ENCODE measurements at places on chromosomes 2 and 18.

- no peak overlapping the region for H3K4me3 ChIP-seq
- H3K27ac ChIP-seq = no peak overlapping the region
- no peaks in the 10 kb centered on the region for H3K4me1 ChIP-seq
- DNase-seq = no peak
- H3K27me3 ChIP-seq = no peaks in the 10 kb centered on the region
- H3K36me3 ChIP-seq = peaks cover 3% of the 10 kb centered on the region
Observed at GRCh38 chr18:62044490-62045000, 142.3 kb downstream of the PIGN start.

- no peaks in the 10 kb centered on the region for H3K27me3 ChIP-seq
- no peak overlapping the region for H3K4me3 ChIP-seq
- DNase-seq = no peak
- H3K4me1 ChIP-seq = no peaks in the 10 kb centered on the region
- no peak overlapping the region for H3K27ac ChIP-seq
Observed at GRCh38 chr2:52794581-52794980, 973.0 kb upstream of the CHAC2 start.

DNA sequence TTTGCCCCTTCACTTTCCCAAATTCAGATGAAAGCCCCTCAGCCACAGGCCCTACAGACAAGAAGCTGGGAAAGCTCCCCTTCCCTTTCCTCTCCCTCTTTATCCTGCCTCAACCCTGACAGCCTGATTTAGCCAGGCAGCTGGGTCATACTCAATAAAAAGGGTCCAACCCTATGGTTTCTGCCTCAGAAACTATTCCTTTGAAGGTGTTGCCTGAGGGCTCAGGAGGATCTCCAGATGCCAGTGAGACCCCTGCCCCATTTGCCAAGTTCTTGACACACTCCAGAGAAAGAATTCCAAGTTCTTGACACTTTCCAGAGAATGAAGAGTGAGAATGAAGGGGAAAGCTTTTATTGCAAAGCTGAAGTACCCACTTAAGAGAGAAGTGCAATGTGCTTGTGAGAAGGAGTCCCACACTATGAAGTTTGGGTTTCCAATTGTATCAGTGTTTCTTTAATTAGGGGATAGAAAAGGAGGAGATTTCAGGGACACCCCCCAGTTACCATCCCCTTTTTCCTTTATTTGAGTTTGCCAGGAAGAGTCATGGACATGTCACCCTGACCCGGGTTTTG, 576.2 kb downstream of the METTL4 start:
- H3K27me3 ChIP-seq = no peaks in the 10 kb centered on the region
- H3K4me1 ChIP-seq = no peaks in the 10 kb centered on the region
- no peaks in the 10 kb centered on the region for H3K36me3 ChIP-seq
- H3K4me3 ChIP-seq = no peak overlapping the region
- DNase-seq = no peak
- H3K27ac ChIP-seq = no peak overlapping the region

DNA sequence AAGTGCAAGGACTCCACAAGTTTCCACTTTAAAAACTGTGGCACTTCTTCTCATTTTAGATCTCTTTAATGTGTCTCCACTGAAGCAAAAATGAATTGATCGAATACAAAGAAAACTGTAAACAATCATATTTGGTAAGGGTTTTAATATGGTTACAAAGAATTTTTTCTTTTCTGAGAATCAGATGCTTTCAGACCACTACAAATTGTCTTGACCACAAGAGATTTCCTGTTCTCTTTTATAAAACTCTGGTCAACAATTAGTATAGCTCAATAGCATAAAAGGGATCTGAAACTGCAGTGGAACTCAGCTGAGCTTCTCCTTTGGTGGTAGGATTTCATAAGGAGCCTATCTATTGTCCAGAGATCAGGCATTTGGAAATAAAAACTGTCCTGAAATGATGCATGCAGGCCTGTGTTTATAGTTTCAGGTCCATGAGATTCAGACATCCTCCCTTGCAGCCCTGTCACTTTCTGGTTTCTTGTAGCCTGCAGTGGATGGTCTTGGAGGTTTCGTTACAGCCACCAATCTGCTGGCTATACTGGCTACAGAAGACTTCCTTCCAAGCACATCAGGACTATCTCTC, 120.0 kb downstream of the DOCK10 start:
- H3K27me3 ChIP-seq = no peaks in the 10 kb centered on the region
- H3K36me3 ChIP-seq = peaks cover 4% of the 10 kb centered on the region
- H3K27ac ChIP-seq = peak overlapping the region; percentile 57
- H3K4me3 ChIP-seq = no peak overlapping the region
- peaks cover 26% of the 10 kb centered on the region for H3K4me1 ChIP-seq
- DNase-seq = no peak

- no peak overlapping the region for H3K27ac ChIP-seq
- H3K4me1 ChIP-seq = no peaks in the 10 kb centered on the region
- no peak for DNase-seq
- H3K4me3 ChIP-seq = no peak overlapping the region
- H3K27me3 ChIP-seq = no peaks in the 10 kb centered on the region
Observed at GRCh38 chr18:32383050-32383819, 87.4 kb downstream of the GAREM1 start.

GRCh38 chr2:148893906-148894305, 18.9 kb downstream of the KIF5C start:
- H3K27me3 ChIP-seq = peaks cover 2% of the 10 kb centered on the region
- H3K27ac ChIP-seq = no peak overlapping the region
- H3K36me3 ChIP-seq = no peaks in the 10 kb centered on the region
- DNase-seq = no peak
- no peak overlapping the region for H3K4me3 ChIP-seq

- no peak for DNase-seq
- H3K4me1 ChIP-seq = no peaks in the 10 kb centered on the region
- no peak overlapping the region for H3K27ac ChIP-seq
Observed at GRCh38 chr2:195863564-195863963, 205.1 kb downstream of the DNAH7 start.

DNA sequence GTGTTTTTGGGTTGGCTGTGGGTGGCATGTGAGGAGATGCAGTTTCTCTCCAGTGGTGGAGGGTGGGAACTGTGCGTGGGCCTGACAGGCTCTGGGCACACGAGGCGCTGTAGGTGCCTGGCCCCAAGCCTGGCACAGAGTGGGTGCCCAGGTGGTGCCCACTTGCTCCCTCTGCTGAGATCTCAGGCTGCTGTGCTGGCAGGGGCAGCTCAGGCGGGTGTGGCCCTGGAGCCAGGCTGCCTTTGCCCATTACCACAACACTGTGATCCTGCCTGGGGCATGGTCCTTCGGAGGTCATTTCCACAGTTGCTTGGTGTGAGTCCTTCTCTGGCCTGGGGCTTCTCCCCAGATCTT, 20.4 kb downstream of the TSHZ1 start:
- no peak overlapping the region for H3K4me3 ChIP-seq
- H3K36me3 ChIP-seq = peaks cover 5% of the 10 kb centered on the region
- no peaks in the 10 kb centered on the region for H3K27me3 ChIP-seq

- H3K4me1 ChIP-seq = no peaks in the 10 kb centered on the region
- H3K27ac ChIP-seq = no peak overlapping the region
- DNase-seq = no peak
- no peak overlapping the region for H3K4me3 ChIP-seq
- no peaks in the 10 kb centered on the region for H3K36me3 ChIP-seq
Observed at GRCh38 chr2:23114299-23114698, 270.7 kb upstream of the KLHL29 start.

GRCh38 chr2:238267341-238267710, 21.1 kb downstream of the PER2 start:
- H3K27ac ChIP-seq = no peak overlapping the region
- H3K4me1 ChIP-seq = peaks cover 8% of the 10 kb centered on the region
- H3K27me3 ChIP-seq = no peaks in the 10 kb centered on the region
- peaks cover 25% of the 10 kb centered on the region for H3K36me3 ChIP-seq

DNA sequence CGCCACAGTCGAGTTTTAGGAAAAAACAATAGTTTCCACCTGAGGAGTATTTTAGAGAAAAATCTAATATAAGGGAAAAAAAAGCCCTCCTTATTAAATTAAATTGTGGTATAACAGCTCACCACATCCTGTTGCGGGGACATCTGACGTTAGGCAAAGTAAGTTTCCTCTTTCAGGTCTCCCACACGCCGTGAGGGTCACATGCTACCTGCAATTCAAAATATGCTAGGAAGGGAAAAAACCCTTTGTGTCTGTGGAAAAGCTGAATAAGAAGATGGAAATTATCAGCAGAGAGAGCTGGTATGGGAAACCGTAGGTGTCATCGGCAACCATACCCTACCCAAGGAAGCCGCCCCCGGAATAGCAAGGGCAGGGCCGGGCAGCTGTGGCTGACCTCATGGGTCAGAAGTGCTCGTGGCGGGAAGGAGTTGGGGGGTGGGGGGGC, 128.0 kb downstream of the NFATC1 start:
- H3K27me3 ChIP-seq = no peaks in the 10 kb centered on the region
- H3K4me1 ChIP-seq = peaks cover 45% of the 10 kb centered on the region
- peaks cover 4% of the 10 kb centered on the region for H3K36me3 ChIP-seq
- peak overlapping the region; percentile 89 for H3K27ac ChIP-seq

GRCh38 chr2:45975752-45976517, 321.3 kb upstream of the EPAS1 start:
- no peaks in the 10 kb centered on the region for H3K4me1 ChIP-seq
- no peak overlapping the region for H3K4me3 ChIP-seq
- no peaks in the 10 kb centered on the region for H3K27me3 ChIP-seq
- no peak for DNase-seq
- no peaks in the 10 kb centered on the region for H3K36me3 ChIP-seq
- no peak overlapping the region for H3K27ac ChIP-seq

DNA sequence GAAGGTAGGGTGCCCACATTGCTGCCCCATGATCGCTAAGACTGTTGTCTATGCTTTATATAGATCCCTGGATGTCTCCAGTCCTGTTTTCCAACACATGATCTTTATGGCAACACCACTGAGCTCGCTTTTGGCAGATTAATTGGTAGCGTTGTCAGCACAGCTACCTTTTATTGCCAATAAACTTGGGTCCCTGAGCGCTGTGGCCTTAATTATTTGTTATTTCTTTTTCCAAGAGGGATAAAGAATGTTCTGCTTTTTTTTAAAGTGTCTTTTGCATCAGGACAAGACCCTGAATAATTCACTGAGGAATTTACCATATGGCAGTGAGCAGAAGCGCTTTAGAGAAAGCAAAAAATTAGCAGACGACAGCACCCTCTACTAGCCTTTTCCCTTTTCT, 113.5 kb downstream of the COLEC12 start:
- no peaks in the 10 kb centered on the region for H3K27me3 ChIP-seq
- H3K4me3 ChIP-seq = no peak overlapping the region

DNA sequence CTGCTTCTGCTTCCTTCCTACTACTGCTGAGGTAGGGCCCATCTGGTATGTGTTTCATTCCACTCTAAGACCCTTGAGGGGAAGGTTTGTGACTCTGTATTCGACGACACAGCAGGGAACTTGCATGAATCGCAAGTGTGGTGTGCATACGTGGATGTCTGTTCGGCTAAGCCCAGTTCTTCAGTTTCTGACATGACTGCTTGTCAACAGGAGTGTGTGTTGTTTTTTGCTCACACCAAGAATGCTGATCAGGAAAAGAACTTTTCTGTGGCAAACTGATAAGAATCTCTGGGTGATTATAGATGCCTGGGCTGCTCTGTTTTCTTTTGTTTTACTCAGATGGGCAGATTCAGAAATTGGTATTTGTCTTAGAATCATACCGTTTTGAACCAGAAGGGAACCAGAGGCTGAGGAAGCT, 22.0 kb downstream of the TNFRSF11A start:
- peaks cover under 1% of the 10 kb centered on the region for H3K27me3 ChIP-seq
- no peak overlapping the region for H3K27ac ChIP-seq
- no peak for DNase-seq
- no peaks in the 10 kb centered on the region for H3K4me1 ChIP-seq
- no peak overlapping the region for H3K4me3 ChIP-seq

- H3K27me3 ChIP-seq = no peaks in the 10 kb centered on the region
- DNase-seq = no peak
- H3K4me3 ChIP-seq = no peak overlapping the region
- no peaks in the 10 kb centered on the region for H3K4me1 ChIP-seq
Observed at GRCh38 chr18:72502671-72503431, 41.3 kb downstream of the CBLN2 start.

GRCh38 chr18:8969639-8970390, 132.7 kb upstream of the NDUFV2 start:
- DNase-seq = no peak
- no peak overlapping the region for H3K4me3 ChIP-seq
- H3K27ac ChIP-seq = no peak overlapping the region
- no peaks in the 10 kb centered on the region for H3K4me1 ChIP-seq

DNA sequence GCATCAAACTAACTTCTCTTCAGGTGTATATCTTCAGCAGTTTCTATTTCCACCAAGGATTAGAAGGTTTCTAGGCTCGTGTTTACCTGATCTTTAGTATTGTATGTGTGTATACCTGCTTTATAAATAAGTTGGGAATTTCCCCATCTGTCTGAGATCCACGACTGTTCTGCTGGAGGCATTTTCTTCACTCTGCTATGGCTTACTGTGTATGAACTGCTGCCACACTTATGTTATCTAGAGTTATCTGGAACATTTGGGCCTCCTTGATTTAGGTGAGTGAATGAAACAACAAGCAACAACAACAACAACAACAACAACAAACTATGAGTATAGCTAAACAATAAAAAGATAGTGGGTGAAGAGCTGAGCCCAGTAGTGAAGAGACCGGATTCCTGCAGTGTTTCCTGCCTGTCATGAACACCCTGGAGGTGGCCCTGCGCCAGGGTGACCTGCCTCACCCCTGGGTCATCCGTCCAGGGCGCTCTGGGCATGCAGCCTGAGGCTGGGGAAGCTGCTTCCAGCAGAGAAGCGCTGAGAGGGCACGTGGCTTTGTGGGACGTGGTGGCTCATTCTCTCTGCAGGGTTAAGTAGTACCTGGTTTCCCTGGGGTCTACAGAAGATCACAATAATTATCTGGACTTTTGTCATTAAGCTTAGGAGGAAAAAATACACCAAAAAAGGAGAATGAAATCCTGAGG, 56.1 kb upstream of the GATA6 start:
- DNase-seq = no peak
- no peaks in the 10 kb centered on the region for H3K36me3 ChIP-seq
- no peak overlapping the region for H3K4me3 ChIP-seq

DNA sequence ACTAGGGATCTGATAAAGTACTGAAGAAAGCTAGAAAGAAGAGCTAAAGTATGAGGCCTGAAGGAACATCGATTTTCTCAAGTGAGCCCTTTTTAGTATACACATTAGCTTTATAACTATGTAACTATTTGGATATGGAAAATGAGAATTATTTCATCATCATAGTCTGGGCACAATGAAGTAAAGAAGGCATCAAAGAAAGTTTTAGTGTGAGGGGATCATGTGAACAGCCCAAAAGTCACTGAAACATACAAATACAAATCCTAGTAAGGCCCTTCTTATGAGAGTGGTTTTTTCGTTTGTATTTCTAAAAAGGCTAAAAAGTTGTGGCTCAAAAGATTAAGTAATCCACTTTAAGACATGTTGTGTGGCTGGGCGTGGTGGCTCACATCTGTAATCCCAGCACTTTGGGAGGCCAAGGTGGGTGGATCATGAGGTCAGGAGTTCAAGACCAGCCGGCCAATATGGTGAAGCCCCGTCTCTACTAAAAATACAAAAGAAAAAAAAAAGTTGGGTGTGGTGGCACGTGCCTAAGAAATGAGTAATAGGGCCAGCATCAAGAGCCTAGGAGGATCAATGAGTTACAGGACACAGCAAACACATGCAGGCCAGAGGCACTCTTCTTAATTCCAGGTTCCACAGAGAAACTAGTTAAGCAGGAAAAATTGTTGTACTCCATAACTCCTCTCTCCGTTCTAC, 61.9 kb downstream of the PUM2 start:
- H3K36me3 ChIP-seq = peaks cover 63% of the 10 kb centered on the region
- H3K27ac ChIP-seq = no peak overlapping the region
- H3K27me3 ChIP-seq = no peaks in the 10 kb centered on the region
- no peak overlapping the region for H3K4me3 ChIP-seq

GRCh38 chr18:43108882-43109281, 6.6 kb downstream of the RIT2 start:
- H3K27me3 ChIP-seq = no peaks in the 10 kb centered on the region
- no peak overlapping the region for H3K4me3 ChIP-seq
- no peak overlapping the region for H3K27ac ChIP-seq

Measured in T-cell (primary cell).